Common myeloid progenitor, CD34-positive (primary cell): ENCODE measurements at places on chromosomes 5 and 9.
A peak's percentile ranks its signal among the peaks of the same experiment; 100 is the strongest.

- DNase-seq, result peak; percentile 87
Observed at GRCh38 chr5:58491216-58491892, at the start of gene GAPT. GAPT (plus strand) TSS chr5:58491435; CDS start chr5:58494537, 3,102 bp downstream.

DNA sequence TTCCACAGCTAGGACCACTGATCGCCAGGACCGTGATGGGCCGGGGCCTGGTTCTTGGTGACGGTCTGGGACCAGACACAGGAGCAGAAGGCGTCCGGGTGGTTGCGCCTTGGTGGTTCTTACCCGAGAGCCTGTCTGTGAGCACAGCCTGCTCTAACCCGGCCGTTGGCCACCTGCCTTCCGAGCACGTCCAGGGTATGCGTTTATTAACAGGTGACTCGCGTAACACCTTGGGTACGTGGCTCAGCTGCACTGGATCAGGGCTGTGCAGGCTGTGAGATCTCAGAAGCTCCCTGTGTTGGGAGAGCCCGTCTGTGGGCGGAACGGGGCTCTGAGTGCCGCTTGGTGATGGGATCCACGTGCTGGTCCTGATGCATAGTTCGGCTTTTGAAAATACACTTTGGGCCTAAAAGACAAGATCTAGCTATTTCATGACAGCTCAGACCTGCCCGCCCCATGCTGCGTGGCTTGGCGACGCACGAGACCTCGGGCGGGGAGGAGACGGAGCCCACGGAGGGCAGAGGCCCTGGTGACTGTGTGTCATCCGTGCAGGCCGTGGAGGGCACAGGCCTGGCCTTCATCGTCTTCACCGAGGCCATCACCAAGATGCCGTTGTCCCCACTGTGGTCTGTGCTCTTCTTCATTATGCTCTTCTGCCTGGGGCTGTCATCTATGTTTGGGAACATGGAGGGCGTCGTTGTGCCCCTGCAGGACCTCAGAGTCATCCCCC, 6.7 kb upstream of the SLC6A18 start:
- DNase-seq, result no peak

DNA sequence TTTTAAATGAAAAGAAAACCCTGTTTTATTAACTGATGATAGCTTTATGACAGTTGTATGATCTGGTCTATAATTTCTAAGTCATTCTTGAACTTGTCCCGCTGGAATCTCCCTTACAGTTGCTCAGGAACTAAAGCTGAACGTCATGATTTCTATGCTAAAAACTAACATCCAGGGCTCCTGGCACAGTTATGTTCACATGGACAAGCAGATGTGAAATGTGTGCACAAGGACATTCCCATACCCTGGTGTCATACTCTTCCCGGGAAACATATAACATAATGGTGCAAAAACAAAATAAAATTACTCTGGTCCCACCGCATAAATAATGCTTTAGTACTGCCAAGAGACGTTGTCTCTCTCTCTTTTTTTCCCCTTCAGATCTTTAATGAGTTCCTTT, 134.9 kb downstream of the PRDM6 start:
- DNase-seq, result no peak

DNA sequence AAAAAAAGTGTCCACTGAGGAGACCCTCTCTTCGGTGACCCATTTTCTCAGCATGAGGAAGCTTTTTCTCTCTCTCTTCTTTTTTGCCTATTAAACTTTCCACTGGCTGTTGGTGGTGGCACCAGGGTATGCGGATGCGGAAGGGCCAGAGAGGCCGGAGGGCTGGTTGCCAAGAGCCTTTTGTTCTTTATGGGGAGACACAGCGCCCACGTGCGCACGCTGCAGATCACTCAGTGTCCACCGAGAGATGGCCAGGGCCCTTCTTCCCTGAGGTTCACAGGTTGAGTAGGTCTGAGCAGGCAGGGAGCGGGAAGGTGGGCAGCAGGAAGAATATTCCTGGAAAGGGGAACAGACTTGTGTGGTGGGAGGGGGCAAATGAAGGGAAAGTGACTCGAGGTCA, 69.1 kb downstream of the STK10 start:
- no peak for DNase-seq

DNA sequence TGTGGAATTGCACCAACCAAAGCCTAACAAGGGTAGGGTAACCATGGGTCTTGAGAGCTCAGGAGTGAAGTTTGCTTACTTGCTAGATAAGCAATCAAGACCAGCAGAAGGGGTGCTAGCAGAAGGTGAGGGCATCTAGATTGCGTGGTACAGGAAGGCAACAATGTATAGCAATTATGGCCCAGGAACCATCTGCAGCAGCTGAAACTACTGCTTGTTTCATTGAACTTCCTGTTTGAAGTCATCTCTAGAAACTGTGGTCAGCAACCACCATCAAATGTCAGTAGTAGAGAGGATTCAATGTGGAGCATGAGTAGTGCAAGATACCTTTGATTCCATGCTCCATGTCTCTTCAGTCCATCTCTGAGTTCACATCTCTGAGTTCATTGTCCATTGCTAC, 462.1 kb upstream of the GRAMD2B start:
- no peak for DNase-seq

- DNase-seq, result no peak
Observed at GRCh38 chr5:132019857-132020555, 8.5 kb upstream of the ACSL6 start.

DNA sequence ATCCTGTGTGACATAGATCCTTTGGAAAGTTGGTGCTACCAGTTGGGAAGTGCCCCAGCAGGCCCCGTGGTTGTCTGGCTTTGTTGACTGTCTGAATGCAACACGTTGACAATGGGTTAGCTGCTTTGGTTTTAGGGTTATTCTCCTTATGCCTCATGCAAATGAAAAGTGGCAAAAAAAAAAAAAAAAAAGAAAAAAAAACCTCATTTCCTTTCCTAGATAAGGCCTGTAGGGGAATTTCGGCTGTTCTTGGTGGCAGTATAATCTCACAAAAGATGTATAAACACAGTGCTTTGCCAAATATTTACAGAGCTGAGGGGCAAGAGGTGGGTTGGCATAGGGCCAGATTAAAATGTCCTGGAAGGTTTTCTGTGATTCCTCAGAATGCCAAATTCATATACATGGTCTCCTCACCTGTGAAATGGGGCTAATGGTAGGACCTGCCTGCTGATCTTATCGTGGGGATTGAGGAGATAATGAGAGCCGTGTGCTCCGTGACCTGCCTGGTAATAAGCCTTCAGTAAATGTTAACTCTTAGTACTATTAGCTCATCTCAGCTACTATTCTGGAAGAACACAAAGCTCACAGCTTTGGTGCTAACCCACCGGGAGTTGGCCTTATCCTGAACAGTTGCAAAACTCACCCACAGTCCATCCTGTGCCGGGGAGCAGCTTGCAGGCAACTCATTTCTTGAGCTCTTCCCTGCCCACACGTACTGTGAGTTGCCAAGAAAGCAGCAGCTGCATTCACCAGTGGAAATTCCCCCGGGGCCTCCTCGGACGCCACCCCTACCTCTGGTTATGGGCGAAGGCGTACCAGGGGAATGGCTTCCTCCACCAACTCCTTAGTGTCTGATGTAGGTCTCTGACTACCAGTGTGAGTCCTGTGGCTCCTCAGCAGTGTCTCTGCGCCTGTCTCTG, 220.3 kb downstream of the NR3C1 start:
- peak; percentile 69 for DNase-seq

DNA sequence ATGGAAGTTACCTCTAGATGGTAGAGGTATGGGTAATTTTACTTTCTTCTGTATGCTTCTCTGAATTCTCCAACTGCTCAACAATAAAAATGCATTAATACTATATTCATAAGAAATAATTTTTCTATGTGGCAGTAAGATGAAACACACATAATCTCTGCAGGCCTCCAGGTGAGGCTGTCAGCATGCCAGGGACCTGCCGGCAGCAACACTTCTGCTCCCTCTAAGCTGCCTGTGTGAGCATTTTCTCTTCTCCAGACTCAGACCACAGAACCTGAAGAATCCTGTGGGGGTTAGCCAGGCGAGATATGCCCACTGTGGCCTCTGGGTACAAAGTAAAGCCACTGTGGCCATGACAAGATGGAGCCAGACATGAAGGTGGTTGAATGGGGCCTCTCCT, 316.3 kb downstream of the EBF1 start:
- no peak for DNase-seq

DNA sequence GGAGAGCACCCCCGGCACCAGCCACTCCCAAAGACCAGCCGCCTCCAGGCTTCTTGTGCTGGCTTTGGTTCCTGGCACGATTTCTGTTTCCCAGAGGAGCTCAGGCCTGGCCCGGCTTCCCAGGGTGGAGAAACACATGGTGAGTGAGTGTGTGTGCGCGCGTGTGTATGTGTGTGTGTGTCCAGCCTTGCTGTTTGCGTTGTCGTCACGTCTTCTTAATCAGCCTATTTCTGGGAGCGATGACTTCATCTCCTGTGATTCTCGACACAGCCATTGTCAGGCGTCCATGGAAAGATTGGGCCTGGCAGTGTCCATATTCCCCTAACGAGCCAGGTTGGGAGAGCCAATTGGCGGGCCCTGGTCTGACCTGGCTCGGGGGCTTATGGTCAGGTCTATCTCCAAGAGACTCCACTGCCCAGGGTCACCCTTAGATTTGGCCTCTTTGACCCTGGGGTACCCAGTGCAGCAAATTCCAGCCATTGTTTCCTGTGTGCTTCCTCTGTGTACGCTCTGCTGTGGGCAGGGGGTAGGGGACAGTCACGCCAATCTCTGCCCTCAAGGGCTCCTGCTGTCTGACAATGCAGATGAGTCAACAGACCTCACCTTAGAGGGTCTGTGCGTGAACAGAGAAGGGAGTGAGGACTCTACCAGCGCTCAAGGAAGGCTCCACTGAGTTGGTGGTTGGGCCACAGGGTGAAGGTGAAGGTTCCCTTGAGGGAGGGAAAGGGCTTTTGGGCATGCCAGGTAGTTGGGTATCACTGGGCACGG, 73.8 kb downstream of the DAB2IP start:
- no peak for DNase-seq

GRCh38 chr5:60519372-60519771, 180.6 kb downstream of the DEPDC1B start:
- DNase-seq, result no peak

- no peak for DNase-seq
Observed at GRCh38 chr5:80653502-80653901, 950 bp upstream of the MSH3 start.

DNA sequence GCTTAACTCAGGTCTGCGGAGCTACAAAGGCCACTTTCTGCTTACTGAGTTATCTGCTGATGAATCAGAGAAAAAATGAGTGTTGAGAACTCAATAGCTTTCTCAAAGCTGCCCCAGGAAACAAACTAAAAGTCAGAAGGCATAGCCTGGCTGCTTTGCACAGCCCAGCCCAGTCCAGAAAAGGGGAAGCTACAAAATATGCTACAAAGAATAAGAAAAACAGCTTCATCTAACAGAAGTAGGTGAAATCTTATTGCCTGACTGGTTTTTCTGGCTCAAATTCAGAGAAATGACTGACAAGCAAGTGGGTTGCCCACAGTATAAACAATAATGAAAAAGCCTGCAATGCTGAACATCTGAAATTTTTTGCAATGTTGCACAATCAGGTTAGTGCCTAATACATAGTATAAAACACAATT, 156.2 kb downstream of the PPP2R2B start:
- DNase-seq, result peak; percentile 43

GRCh38 chr5:119390404-119390803, 34.6 kb downstream of the TNFAIP8 start:
- DNase-seq, result no peak

GRCh38 chr5:38433160-38433861, 123.1 kb downstream of the LIFR start:
- no peak for DNase-seq

DNA sequence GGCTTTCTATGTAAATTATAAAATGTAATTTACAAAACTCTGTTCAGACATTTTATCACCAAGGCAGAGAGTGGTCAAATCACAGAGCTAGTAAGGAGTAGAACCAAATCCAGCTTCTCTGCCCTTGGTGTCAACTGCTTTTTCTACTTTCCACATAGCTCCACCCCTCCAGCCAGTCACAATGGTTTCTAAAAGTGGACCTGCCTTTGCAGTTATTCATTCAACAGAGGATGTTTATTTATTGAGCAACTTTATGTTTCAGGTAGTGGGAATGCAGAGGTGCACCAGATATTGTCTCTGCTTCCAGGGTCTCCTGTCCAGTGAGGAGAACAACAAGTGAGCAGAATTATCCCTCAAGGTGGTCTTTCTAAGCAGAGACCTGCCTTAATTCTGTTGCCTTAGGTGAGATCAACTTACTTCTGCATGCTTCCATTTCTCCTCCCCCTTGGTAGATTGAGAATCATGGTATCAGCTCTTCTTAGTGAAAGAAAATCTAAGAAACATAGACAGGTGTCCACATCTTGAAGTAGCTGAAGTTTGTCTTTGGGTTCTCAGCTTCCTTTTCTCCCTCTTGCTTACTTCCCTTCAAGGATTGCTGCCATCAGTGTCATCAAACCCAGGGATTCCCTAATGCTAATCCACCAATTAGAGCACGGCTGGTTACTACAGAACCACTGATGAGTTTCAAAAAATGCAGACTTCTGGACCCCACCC, 17.2 kb upstream of the PDCD1LG2 start:
- DNase-seq, result no peak

- no peak for DNase-seq
Observed at GRCh38 chr5:172243302-172243701, 40.3 kb downstream of the UBTD2 start.

GRCh38 chr5:140255460-140256157, 47.3 kb downstream of the PFDN1 start:
- DNase-seq, result no peak

DNA sequence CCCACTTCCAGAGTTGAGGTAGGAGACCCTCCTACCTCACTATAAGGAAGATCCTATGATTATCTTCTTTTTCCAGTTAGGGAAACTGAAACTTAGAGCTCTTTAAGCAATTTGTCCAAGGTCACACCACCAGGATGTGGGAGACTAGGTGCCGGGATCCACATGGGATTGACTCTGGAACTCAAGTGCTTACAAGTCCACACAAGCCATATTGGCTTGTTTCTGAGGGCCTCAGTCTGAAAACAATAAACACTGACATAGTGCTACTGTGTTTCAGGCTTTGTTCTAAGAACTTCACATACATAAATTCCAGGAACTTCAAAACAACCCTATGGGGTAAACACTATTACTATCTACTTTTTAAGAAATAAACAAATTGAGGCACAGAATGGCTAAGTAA, 481.3 kb downstream of the ZSWIM6 start:
- no peak for DNase-seq

DNA sequence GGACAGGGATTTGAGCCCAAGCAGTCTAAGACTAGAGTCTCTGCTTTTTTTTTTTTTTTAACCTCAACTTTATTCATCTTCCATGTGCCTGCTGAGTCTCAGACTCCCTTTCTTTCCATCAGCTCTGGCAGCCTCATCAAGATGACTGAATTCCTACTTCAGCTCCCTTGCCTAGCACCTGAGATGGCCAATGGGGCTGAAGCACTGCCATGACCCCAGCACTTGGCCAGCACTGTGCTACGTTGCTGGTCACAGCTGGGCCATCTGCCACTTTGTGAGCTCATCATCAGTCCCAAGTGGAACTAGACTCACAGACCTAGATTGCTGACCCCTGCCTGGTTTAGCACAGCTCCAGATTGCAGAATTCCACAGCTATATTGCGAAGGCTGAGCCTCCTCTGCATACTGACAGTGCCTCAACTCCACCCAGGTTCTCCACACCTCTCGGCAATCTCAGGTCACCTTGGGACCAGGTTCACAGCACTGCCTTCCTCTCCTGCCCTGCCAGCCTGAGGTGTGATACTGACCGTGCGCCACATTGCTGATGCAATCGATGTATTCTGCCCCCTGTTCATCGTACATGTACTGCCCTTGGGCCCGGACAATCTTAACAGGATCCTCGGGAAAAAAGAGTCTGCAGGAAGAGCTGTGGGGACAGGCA, 1.6 kb downstream of the PHYKPL start:
- DNase-seq, result no peak

GRCh38 chr9:128057724-128058409, 9.3 kb downstream of the NAIF1 start:
- DNase-seq, result no peak

- no peak for DNase-seq
Observed at GRCh38 chr5:149391524-149391923, 12.4 kb upstream of the IL17B start.
